ENCODE measurements at places on chromosomes 1 and 21.

- no peak for DNase-seq
These were observed 44.5 kb upstream of the PRRX1 start for GRCh38 chr1:170619241-170620028.

DNA sequence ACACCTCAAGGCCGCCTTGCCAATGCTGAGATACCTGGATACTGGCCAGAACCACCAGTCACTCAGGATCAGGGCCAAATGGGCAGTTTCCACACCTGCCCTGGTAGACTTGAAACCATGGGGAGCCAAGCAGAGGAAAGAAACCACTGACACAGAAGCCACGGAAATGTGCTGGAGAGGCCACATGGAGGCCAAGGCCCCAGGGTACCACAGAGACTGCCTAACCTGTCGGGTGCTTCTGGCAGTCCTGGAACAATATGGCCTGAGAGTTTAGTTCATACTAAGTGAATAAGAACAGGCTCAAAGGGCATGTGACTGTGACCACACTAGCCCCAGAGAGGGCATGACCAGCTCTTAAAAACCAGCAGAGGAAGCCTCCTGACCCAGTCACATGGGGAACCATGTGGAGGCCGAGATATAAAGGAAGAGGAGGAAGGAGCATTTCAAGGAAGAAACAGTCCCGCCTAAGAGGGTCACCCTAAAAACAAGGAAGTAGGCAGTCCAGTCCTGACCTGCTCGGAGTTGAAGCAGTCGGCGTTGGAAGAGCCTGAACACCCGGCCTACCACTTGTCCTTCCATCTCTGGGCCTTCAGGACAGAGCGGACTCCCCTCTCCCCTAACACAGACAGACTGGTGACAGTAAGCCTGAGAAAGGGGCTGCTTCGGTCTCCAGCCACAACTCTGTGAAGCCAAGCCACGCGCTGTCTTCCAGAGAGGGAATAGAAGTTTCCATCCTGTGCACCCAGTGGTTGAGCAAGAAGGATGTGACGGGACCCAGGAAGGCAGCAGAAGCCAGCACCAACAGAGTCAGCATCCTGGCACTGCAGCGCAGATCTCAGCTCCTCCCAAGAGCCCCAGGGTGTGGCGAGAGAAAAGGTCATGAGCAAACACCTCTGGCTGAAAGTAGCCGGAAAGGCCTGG, at the start of gene DENND2D:
DENND2D (minus strand) TSS at position 766 of the 921 bp plus-strand sequence; CDS start at position 579, 187 bp downstream.
- peak; percentile 99 for DNase-seq

GRCh38 chr1:158799689-158800088, 18.7 kb upstream of the OR6N2 start:
- peak; percentile 68 for DNase-seq

GRCh38 chr1:167984886-167985489, 48.1 kb upstream of the MPC2 start:
- DNase-seq: peak; percentile 5

GRCh38 chr1:60059468-60059867, 14.1 kb downstream of the C1orf87 start:
- DNase-seq: no peak

DNA sequence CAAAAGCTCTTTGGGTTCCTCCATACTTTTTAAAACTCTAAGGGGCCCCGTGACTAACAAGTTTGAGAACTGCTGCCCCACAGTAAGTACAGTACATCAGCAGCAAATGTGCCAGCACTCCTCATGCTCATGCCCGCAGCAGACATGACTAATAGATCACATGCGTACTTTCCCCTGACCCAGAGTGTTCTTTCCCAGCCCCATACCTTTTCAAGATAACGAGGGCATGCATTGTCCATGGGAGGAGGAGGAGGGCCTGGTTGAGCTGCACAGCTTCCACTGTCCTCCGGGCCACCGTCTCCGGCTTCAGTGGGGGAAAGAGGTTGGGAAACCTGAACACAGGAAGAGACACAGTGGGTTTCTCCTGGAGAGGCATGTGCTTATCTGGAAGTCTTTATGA, 45.5 kb downstream of the DHRS3 start:
- DNase-seq: no peak

DNA sequence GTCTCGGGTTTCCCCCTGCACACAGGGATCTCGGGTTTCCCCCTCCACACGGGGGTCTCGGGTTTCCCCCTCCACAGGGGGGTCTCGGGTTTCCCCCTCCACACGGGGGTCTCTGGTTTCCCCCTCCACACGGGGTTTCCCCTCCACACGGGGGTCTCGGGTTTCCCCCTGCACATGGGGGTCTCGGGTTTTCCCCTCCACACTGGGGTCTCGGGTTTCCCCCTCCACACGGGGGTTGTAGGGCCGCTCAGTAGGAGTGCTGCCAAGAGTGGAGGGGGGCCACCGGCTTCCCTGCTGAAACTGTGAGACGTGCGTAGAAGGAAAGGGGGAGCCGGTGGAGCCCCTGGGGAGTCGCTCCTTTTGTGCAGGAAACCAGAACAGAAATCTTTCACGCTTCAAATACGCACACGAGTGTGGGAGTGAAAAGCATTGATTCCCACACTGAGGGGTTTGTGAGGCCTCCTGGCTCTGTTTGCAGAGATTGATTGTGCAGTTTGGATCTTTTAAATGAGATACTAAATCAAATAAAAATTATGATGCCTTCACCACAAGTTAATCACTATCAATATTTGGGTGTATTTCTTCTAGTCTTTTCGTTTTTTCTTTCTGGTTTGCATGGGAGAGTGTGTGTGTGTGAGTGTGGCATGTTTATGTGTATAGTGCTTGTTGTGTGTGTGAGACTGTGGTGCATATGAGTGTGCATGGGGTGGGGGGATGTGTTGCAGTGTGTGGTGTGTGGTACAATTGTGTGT, 54.3 kb upstream of the TRAPPC10 start:
- no peak for DNase-seq

- no peak for DNase-seq
These were observed 89.2 kb downstream of the ADARB1 start for GRCh38 chr21:45163413-45164123.

DNA sequence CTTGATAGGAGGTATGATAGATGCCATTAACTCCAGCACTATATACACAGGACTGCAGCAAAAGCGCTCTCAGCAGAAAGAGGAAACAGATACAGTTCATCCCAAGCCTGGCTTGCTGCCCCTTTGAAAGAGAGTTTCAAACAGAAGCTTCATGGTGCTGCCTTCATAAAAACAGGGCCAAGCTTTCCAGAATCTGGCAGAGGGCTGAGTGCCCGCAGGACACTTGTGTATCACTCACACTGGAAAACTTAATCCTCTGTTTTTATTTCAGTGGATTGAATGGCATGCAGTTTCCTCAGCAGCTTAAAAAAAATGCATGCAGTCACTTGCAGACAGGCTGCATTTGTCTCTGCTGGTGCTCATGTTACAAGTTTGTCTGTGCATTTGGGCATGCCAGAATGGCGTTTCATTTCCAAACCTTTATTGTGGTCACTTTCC, 40.4 kb downstream of the KCNJ15 start:
- peak; percentile 22 for DNase-seq

DNA sequence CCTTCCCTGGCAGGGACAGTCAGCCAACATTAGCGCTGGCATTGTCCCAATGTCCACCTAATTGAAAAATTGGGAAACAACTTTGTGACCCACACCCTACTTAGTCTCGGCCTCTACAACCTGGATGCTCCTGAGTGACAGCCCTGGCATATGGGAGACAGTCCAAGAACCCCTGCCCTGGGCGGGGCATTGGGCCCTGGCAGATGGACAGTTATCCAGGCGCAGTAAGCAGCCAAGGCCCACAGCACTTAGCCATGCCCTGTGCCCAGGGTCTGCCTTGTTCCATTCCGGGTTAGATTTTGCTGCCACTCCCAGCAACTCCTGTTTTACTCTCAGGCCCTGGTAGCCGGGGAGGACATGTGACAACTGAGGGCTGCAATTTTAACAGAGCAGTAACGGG, 50.3 kb downstream of the NFASC start:
- no peak for DNase-seq
